CD4-positive, alpha-beta memory T cell (primary cell): ENCODE measurements at places on chromosomes 4 and X. TPM values are rescaled to one million over a fixed set of nuclear protein-coding genes. Genes with fewer than 3 reads are reported as not detected.

DNA sequence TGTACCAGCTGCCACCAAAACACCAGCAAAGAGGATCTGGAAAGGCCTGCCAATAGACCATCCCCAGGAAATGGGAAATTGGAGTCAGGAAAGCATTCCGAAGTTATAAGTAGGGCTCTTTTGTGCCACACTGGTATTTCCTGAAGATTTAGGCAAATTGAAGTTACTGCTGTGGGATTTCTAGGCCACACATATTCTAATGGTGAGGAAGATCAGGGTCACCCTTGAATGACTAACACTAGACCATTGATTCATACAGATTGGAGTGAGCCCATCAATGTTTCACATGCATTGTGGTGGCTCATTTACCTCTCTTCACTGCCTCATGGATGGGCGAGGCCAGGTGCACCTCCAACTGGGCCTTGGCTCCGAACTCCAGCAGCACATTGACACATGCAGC, 22.6 kb downstream of the ASB11 start:
- no peaks in the 10 kb centered on the region for H3K36me3 ChIP-seq
- H3K27me3 ChIP-seq, result no peaks in the 10 kb centered on the region
- no peak for DNase-seq
- H3K27ac ChIP-seq, result no peak overlapping the region

GRCh38 chr4:124018383-124019317, 622.1 kb downstream of the SPRY1 start:
- H3K27ac ChIP-seq, result no peak overlapping the region
- H3K4me3 ChIP-seq, result no peak overlapping the region
- no peaks in the 10 kb centered on the region for H3K27me3 ChIP-seq
- H3K4me1 ChIP-seq, result no peaks in the 10 kb centered on the region

GRCh38 chr4:157246964-157247363, 26.4 kb downstream of the GRIA2 start:
- H3K4me3 ChIP-seq, result no peak overlapping the region
- no peaks in the 10 kb centered on the region for H3K27me3 ChIP-seq
- DNase-seq, result no peak
- no peaks in the 10 kb centered on the region for H3K4me1 ChIP-seq

Gene RIBC1
- 0.47 TPM for polyA plus RNA-seq

Gene P2RY10
- 61.8 TPM for polyA plus RNA-seq

DNA sequence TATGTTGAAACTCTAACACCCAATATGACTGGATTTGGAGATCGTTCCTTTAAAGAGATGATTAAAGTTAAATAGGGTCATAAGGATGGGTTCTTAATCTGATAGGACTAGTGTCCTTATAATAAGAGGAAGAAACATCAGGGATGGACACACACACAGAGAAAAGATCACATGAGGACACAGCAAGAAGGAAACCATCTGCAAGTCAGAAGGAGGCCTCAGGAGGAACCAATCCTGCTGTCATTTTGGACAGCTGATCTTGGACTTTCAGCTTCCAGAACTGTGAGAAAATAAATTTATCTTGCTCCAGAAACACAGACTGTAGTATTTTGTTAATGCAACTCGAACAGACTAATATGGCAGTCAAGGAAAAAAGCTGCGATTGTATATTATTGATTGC, 631.5 kb downstream of the PCDH7 start:
- no peak overlapping the region for H3K4me3 ChIP-seq
- H3K36me3 ChIP-seq, result no peaks in the 10 kb centered on the region

DNA sequence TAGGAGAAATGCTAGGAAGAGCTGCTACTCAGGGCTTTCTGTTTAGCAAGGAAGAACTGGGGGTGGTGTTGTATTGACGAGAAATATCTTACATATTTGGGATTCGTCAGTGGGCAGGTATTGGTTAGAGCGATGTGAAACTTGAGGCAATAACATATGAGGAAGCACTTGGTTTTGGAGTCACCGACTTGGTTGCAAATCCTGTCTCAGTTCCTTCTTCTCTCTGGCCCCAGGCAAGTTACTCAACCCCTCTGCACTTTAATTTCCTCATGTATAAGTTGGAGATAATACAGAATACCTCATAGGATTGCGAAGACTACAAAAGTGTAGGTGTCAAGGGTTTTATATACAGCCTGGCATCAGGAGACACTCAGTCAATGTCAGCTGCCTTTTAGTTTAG, 34.1 kb downstream of the GPAT3 start:
- no peak overlapping the region for H3K4me3 ChIP-seq
- no peak overlapping the region for H3K27ac ChIP-seq
- no peak for DNase-seq
- H3K36me3 ChIP-seq, result no peaks in the 10 kb centered on the region
- no peaks in the 10 kb centered on the region for H3K4me1 ChIP-seq
- no peaks in the 10 kb centered on the region for H3K27me3 ChIP-seq

DNA sequence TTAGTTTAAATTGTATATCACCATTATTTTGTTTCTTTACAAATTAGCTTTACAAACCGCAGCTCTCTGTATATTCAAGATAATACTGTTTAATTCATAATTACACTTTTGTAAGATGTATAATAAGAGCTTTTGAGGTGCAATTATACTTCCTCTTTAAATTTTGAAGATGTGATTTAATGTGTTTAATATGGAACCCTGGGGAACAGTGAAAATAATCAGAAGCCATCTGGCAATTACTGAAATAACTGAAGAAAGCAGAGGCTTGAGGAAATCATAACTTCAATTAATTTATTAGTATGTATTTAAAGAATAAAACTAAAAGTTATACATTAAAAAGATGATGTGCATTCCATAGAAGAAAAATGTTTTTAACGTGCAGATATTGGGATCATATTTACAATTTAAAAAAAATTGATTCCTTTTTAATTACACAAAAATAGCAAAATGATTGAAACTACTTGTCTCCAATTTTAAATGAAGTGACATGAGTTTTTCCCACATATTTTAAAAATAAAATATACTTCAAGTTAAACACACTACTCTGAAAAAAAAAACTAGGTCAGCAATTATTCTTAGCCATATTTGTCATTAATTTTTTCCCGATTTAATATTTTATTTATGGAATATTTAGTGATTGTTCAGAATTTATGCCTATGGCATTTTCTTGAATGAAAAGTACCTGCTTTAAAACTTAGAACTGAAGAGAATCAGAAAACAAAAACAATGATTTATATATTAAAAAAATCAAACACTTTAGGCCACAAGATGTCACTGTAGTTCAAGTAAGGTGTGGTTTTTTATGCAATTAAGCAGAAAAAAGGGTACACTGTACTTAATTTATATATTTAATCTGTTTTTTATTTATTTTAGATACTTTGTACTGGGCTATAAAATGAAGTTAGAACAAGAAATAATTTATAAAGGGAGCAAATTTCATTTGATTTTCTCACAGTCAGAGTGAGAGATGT, 942.7 kb upstream of the NDST4 start:
- no peak overlapping the region for H3K27ac ChIP-seq
- DNase-seq, result no peak
- H3K27me3 ChIP-seq, result no peaks in the 10 kb centered on the region
- H3K4me3 ChIP-seq, result no peak overlapping the region
- no peaks in the 10 kb centered on the region for H3K4me1 ChIP-seq
- H3K36me3 ChIP-seq, result no peaks in the 10 kb centered on the region

DNA sequence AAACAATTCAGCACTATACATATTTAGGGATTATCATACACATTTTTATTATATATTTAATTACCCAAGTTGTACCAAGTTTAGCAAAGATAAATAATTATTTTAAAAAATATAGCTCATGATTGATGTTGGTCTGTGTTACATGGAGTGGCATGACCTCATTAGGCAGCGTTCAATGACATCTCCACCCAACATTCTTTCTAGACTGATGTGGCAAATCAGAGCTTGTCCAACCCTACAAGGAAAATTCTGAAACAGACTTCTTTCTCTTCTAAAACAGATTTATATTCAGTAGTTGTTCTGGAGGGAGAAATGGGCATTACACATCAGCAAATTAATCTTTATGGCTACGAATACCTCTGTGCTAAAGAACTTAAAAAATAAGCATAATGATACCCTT, 189.7 kb downstream of the PDGFC start:
- H3K27me3 ChIP-seq, result no peaks in the 10 kb centered on the region
- no peaks in the 10 kb centered on the region for H3K4me1 ChIP-seq
- no peak overlapping the region for H3K4me3 ChIP-seq
- no peak overlapping the region for H3K27ac ChIP-seq
- H3K36me3 ChIP-seq, result no peaks in the 10 kb centered on the region

Gene PAGE5
- 4.9 TPM for polyA plus RNA-seq

DNA sequence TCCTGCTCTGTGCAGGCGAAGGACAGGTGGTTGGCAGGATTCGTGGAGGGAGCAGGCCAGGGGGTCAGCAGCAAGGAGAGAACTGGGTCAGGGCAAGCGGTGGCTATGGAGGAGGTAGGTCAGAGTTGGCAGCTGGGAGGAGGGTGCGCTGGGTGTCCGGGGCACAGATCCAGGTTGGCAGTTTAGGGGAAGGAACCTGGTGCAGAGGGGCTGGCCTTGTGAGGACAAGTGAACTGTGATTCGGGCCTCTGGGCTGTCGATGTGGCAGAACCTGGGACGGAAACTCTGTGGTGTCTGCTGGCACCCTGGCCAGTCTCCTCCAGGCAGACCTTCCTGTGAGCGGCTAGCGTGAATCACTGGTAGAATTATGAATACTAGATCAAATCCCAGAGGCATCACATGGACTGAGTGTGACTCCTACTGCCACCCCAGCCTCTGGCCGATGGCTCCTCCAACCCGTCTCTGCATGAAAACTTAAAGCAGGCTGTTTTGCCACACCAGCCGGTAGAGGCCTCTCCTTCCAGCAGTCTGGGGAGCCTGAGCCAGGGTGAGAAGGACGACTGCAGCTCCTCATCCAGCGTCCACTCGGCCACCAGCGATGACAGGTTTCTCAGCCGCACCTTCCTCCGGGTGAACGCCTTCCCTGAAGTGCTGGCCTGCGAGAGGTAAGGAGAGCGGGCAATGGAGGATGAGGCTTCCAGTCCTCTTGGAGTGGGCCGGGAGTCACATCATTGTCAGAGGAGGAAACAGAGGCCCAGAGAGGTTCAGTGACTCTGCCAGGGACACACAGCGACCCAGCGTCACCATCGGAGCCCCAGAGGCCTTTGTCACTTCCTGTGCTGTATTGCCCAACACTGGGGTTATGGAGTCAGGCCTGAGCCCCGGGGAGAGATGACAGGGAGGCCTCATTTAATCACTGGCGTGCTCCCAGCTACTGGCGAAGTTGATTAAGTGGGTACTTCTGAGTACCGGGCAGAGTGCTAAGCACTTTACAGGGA, 20.3 kb downstream of the EVC start:
- no peaks in the 10 kb centered on the region for H3K4me1 ChIP-seq
- no peak overlapping the region for H3K27ac ChIP-seq
- no peak overlapping the region for H3K4me3 ChIP-seq
- H3K27me3 ChIP-seq, result no peaks in the 10 kb centered on the region

- H3K4me3 ChIP-seq, result no peak overlapping the region
- no peaks in the 10 kb centered on the region for H3K27me3 ChIP-seq
- no peaks in the 10 kb centered on the region for H3K4me1 ChIP-seq
- no peak for DNase-seq
These were observed 628.6 kb downstream of the DMD start for GRCh38 chrX:32582729-32583128.

DNA sequence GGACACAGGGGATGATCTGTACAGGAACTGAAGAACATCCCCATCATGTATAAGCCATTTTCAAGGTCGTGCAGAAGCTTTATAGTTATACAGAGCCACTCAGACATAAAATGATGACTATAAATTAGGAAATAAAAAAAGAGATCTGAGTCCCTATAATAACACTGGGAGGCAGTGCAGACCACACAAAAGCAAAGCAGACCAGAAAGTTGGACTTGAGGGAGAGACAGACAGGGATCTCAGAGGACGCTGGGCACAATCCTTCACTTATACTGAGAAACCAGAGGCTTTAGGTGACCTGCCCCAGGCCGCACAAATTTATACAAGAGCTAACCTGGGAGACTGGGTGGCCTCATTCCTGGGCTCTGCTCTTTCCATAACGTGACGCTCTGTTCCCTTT, 70.5 kb downstream of the HADH start:
- H3K27me3 ChIP-seq, result no peaks in the 10 kb centered on the region
- no peak for DNase-seq
- H3K4me1 ChIP-seq, result peaks cover 39% of the 10 kb centered on the region
- no peak overlapping the region for H3K4me3 ChIP-seq
- peaks cover 55% of the 10 kb centered on the region for H3K36me3 ChIP-seq

GRCh38 chr4:52248820-52249219, 197.7 kb downstream of the SPATA18 start:
- no peak overlapping the region for H3K27ac ChIP-seq
- H3K36me3 ChIP-seq, result no peaks in the 10 kb centered on the region
- H3K4me1 ChIP-seq, result no peaks in the 10 kb centered on the region

Gene TRAM1L1
- not detected for polyA plus RNA-seq

DNA sequence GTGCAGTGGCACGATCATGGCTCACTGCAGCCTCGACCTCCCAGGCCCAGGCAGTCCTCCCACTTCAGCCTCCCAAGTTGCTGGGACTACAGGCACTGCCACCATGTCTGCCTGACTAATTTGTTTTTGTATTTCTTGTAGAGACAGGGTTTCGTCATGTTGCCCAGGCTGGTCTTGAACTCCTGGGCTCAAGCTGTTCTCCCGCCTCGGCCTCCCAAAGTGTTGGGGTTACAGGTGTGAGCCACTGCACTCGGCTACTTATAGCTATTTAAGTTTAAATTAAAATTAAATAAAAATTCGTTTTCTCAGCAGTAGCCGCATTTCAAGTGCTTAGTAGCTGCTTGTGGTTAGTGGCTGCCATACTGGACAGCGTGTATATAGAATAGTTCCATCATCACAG, 3.5 kb downstream of the SMAD1 start:
- DNase-seq, result no peak
- H3K27ac ChIP-seq, result no peak overlapping the region
- no peaks in the 10 kb centered on the region for H3K36me3 ChIP-seq
- no peak overlapping the region for H3K4me3 ChIP-seq
- no peaks in the 10 kb centered on the region for H3K27me3 ChIP-seq

- H3K27ac ChIP-seq, result no peak overlapping the region
- peaks cover 13% of the 10 kb centered on the region for H3K27me3 ChIP-seq
- H3K36me3 ChIP-seq, result no peaks in the 10 kb centered on the region
These were observed 1.2 kb downstream of the NPNT start for GRCh38 chr4:105896461-105896942.

DNA sequence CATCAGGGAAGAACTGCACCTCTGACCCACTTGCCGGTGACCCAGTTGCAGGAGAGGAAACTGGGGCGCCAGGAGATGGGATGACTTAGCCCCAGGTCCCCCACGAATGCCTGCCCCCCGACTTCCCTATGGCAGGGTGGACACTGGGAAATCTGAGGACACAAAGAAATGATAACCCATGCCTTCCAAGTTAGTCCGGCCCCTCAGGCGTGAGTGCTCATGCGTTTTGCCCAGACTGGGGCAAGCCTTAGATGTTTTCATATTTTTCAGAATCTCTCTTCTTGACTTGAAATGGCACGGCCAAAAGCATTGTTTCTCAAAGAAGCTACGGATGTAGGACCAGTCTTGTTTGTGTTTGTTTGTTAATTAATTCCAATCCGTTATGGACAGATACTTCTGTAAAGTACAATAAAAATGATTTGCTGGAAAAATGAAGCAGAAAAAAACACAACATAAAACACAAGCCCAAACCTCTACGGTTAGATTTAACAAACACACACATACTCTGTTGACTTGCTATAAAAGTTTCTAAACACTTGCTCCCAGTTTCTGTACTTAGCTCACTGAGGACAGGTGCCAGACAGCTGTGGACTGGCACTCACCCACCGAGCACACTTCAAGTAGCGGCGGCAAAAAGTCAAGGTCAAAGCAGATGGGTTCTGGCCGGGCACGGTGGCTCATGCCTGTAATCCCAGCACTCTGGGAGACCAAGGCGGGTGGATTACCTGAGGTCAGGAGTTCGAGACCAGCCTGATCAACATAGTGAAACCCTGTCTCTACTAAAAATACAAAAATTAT, 341.5 kb downstream of the BCOR start:
- no peaks in the 10 kb centered on the region for H3K27me3 ChIP-seq
- H3K4me3 ChIP-seq, result no peak overlapping the region
- no peak overlapping the region for H3K27ac ChIP-seq
- no peaks in the 10 kb centered on the region for H3K4me1 ChIP-seq
- H3K36me3 ChIP-seq, result no peaks in the 10 kb centered on the region
- DNase-seq, result no peak

Gene GPRIN3
- polyA plus RNA-seq, result 18.9 TPM
